ENCODE measurements at places on chromosomes 6 and 20. TPM values are rescaled to one million over a fixed set of nuclear protein-coding genes. Genes with fewer than 3 reads are reported as not detected.

IL20RA gene
- not detected for total RNA-seq

TRIM31 gene
- not detected for total RNA-seq

TAGAP gene
- total RNA-seq = 120 TPM

HLA-DOA gene
- 2.1 TPM for total RNA-seq

BAK1 gene
- total RNA-seq = 49.8 TPM

TMEM217 gene
- total RNA-seq = 2.3 TPM

GSTA1 gene
- total RNA-seq = not detected

VSTM2L gene
- 0.33 TPM for total RNA-seq

MYB gene
- total RNA-seq = 13.9 TPM

ZBTB46 gene
- total RNA-seq = 2.2 TPM

CLPSL1 gene
- total RNA-seq = not detected

MCCD1 gene
- total RNA-seq = not detected

WFDC2 gene
- 0.53 TPM for total RNA-seq

NKAIN2 gene
- total RNA-seq = not detected

LIME1 gene
- total RNA-seq = 7.1 TPM

NMBR gene
- not detected for total RNA-seq

CAGE1 gene
- 0.16 TPM for total RNA-seq

SLC22A16 gene
- not detected for total RNA-seq

PPP1R3G gene
- not detected for total RNA-seq

TGM2 gene
- 0.63 TPM for total RNA-seq

TRIM26 gene
- 72.5 TPM for total RNA-seq

WFDC12 gene
- total RNA-seq = not detected

GSTA3 gene
- total RNA-seq = not detected

TNFRSF21 gene
- 4.8 TPM for total RNA-seq

DEFB118 gene
- total RNA-seq = not detected

DTNBP1 gene
- total RNA-seq = 22.0 TPM

DEFB124 gene
- total RNA-seq = not detected
